ENCODE measurements at places on chromosomes 5 and 9.

DNA sequence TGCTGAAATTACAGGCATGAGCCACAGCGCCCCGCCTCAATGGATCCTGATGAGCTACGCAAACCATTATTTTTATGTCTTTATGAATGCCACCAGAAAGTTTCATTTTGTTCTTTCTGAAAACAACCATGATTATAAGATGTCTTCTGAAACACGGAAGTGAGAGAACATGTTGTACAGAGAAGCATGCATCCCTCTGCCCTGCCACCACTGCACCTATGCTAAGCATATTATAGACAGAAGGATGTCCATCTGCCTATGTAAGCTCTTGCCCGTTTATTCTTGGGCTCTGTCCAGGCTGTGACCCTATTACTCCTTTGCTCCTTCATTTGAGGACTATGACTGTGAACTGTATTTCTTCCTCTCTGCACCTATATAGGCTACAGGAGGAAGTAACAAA, 74.3 kb downstream of the GRAMD2B start:
- DNase-seq = no peak

GRCh38 chr9:120257483-120257882, 322.5 kb downstream of the CDK5RAP2 start:
- DNase-seq = no peak

GRCh38 chr5:84131372-84131771, 253.3 kb downstream of the EDIL3 start:
- no peak for DNase-seq

GRCh38 chr9:136563646-136564325, 17.9 kb upstream of the NOTCH1 start:
- no peak for DNase-seq

GRCh38 chr5:142866563-142867275, 96.5 kb downstream of the ARHGAP26 start:
- DNase-seq = no peak

GRCh38 chr5:6660688-6661087, 27.4 kb downstream of the SRD5A1 start:
- no peak for DNase-seq
